Stimulated activated CD8-positive, alpha-beta memory T cell treated with anti-CD3 and anti-CD28 coated beads, Interleukin-7, amount 100 ng/mL, for 1 hour (primary cell): ENCODE measurements at places on chromosomes 4 and X.

DNA sequence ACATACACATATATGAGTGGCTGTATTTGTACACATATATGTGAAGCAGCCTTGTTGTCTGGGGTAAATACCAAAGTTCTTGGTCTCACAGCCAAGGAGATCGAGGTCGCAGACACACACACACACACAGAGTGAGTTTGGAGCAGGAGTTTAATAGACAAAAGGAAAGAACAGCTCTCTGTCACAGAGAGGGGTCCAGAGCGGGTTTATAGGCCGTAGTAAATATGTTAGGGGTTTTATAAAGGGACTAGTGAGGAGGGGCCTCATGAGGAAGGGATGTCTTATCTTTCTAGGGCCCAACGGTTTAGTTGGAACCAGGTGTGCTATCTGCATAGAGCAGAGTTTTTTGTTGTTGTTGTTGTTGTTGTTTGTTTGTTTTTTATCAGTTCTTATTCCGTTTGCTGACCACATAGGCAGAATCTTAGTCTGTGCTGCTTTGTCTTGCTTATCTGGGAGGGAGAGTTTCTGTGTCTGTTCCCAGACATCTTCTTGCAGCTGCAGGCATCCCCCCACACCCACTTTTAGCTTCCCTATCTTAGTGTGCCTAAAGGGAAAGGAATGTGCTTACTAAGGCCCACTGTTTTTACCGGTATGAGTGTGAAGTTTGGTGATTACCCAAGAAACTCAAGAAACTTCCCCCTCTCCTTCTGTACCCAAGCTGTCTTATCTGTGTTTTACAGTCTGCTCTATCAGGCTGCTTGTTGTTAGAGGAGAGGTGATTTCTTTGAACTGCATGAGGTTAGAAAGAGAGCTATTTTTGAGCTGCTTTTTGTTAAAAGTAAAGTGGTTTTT lies 91.9 kb downstream of the TENT5D start:
- DNase-seq, result no peak

DNA sequence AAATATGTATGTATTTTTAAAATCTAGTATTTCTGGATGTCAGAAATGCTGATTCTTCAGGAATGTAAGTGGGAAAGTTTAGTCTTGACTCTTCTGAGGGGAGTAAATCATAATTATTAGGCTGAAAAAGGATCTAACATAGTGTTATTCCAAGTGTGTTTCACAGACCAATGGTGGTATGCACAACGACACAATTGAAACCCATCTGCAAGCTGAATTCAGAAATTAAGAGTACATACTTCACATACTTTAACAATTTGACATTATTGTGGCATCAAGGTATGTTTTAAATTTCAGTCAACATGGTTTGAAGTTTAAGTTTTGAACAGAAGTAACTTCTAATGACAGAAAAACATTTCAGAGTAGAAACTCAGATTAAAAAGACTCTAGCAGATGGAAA lies 236.7 kb downstream of the SLC7A11 start:
- DNase-seq, result no peak

- no peak for DNase-seq
These were observed 9.9 kb downstream of the PRDM8 start for GRCh38 chr4:80207172-80207583.

- DNase-seq, result no peak
These were observed 25.4 kb downstream of the ELOVL6 start for GRCh38 chr4:110172972-110173371.

DNA sequence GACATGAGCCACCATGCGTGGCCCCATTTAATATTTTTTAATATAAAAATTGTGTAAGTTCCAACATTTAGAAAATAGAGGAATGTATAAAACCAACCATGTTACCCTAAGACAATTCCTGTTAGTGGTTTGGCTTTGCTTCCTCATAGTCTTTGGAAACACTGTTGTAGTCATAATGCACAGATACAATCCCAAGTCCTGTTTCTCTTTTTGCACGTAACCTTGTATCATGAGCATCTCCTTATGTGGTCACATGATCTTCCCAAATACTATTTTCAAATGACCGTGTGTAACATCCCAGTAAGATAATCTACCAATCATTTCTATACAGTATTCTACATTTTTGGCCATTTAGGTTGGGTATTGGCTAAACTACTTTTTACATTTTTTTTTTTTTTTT lies 13.9 kb upstream of the RHOH start:
- DNase-seq, result no peak

GRCh38 chr4:87092389-87093141 lies 127.9 kb downstream of the KLHL8 start:
- no peak for DNase-seq

DNA sequence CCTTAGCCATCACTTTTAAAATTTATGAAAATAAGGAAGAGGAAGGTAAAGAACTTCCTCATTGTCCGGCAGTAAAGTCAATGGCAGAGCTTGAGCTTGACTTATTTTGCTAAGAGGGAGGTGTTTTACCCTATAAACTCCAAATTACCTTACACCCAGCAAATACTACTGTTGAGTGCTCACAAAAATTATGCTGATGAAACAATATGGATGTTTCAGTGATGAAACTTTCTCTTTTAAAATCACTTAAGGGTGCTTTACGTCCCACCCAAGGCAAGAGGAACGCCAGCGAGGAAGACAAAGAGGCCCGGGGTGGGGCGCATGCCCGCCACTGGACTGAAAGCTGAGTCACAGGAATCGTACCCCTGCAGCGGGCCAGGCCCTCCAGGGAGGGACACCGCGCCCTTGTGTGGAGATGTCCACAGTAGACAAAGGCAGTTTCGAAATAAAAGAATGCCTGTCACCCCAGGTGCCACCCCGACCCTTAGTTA lies 560 bp upstream of the TMSB4X start:
- no peak for DNase-seq

DNA sequence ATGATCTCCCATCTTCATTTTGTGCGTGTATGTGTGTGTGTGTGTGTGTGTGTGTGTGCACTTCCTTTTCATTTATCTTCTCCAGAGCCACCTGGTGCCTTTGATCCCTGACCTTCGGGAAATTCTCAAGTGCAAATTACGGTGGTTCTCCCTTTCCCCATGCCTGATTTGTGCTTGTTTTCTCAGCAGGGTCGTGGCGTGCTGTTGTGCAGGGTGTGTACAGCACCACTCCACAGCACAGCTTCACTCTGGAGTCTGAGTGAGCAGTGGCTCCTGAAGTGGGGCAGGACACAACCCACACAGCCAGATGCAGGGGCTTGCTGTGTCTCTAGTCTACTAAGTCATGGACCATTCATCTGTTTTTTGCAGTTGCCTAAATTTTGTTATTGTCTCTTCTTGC lies 114.2 kb upstream of the TBC1D9 start:
- DNase-seq, result no peak
